ENCODE measurements at places on chromosomes 7 and 10.
A peak's percentile ranks its signal among the peaks of the same experiment; 100 is the strongest.

GRCh38 chr10:114479307-114479706, 75.0 kb upstream of the AFAP1L2 start:
- no peak for DNase-seq

- DNase-seq, result no peak
These were observed 51.5 kb downstream of the DNAJB6 start for GRCh38 chr7:157388301-157388700.

- DNase-seq, result peak; percentile 0
These were observed 1139.4 kb downstream of the XPNPEP1 start for GRCh38 chr10:108783897-108784296.

GRCh38 chr7:45007106-45007505, 7.1 kb downstream of the CCM2 start:
- DNase-seq, result peak; percentile 46

- no peak for DNase-seq
These were observed 7.4 kb upstream of the STK17A start for GRCh38 chr7:43575506-43575905.

- no peak for DNase-seq
These were observed 159.5 kb downstream of the GLI3 start for GRCh38 chr7:42077271-42078135.

GRCh38 chr7:14235056-14235455, 245.6 kb upstream of the ETV1 start:
- DNase-seq, result no peak

GRCh38 chr10:49150426-49150825, 16.6 kb upstream of the FAM170B start:
- DNase-seq, result no peak

DNA sequence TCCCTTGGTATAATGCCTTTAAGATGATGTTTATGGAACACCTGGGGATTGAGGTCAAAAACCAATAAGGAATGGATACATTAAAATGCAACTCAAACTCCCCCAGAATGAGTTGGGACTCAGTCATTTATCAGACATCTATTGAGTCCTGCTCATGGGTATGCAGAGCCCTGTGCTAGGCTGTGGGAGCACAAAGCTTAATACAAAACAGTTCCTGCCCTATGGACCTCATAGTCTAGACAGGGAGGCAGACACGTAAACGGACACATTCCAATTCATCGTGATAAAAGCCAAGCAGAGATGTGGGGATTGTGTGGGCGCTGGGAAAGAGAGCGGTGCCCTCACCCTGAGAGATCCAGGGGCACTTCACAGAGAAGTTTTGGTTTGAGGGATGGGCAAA, 181.7 kb downstream of the PTEN start:
- no peak for DNase-seq

- no peak for DNase-seq
These were observed 457.4 kb upstream of the GALNT17 start for GRCh38 chr7:70674571-70675010.

- no peak for DNase-seq
These were observed 23.1 kb downstream of the DDC start for GRCh38 chr7:50542132-50542531.

- no peak for DNase-seq
These were observed 129.7 kb downstream of the MARCHF5 start for GRCh38 chr10:92420546-92421275.

DNA sequence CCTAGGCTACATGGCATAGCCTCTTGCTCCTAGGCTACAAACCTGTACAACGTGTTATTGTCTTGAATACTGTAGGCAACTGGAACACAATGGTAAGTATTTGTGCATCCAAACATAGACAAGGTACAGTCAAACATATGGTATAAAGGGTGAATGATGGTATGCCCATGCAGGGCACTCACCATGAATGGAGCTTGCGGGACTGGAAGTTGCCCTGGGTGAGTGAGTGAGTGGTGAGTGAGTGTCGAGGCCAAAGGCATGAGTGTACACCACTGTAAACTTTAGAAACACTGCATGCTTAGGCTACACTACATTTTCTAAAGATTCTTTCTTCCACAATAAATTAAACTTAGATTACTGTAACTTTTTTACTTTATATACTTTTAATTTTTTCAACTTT, 165.7 kb downstream of the PARD3 start:
- no peak for DNase-seq

- DNase-seq, result no peak
These were observed 270.9 kb downstream of the GLRX3 start for GRCh38 chr10:130407052-130407451.

DNA sequence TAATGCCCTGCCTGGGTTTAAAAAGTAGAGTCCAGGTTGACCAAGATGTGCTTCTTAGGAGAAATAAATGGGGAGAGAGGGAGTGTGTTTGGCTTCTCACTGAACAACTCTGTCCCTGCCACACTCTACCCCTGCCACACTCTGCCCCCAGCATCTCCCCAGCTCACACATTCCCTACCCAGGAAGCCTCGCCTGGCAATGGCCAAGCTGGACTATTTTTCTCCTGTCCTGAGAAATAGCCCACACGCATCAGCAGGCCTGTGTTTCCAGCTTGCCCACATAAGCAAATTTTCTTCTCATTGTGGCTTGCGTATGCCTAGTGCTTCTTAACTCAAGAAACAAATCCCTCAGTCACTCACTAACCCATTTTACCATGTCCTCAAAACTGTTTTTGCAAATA, 1.8 kb downstream of the LRRC18 start:
- DNase-seq, result no peak

GRCh38 chr10:126235979-126236851, 152.1 kb downstream of the ADAM12 start:
- DNase-seq, result peak; percentile 46

DNA sequence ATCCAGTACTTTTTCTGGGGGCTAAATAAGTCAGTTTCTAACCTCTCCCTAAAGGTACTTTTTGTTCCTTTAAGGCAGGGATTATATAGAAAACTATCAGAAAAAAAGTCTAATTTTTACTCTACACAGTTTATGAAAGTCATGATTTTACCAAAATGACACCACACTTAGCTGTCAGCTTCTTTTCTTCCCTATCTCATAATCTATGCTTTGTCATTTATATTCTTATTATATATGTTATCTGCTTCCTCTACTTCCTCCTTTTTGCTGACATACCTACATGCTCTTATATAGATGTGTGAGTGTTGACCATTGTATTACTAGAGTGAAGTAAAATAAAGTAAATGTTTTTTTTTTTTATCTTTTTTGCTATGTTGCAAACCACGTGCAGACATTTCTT, 203.9 kb upstream of the CHRM2 start:
- DNase-seq, result no peak

DNA sequence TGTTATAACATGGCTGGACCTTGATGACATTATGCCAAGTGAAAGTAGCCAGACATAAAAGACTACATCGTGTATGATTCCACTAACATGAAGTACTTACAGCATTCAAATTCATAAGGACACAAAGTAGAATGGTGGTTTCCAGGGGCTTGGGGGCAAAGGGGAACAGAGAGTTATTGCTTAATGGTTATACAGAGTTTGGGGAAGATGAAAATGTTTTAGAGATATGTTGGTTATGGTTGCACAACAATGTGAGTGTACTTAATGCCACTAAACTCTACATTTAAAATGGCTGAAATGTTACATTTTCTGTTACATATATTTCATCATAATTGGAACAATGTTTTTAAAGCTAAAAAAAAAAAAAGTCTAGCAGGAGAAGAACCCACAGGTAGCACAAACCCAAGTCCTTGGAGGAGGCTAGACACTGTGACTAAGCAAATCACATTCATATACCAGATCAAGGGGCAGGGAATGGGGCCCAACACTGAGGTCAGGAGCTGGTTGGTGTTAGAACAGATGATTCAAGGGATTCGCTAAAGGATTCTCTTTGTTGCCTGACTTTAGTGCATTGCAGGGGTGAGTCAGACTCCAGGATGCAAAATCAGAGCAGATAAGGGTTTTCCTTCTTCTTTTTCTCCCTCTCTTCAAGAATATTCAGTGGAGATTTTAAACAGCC, 25.1 kb upstream of the AOAH start:
- DNase-seq, result no peak

GRCh38 chr10:23331567-23332301, 12.9 kb downstream of the C10orf67 start:
- no peak for DNase-seq

DNA sequence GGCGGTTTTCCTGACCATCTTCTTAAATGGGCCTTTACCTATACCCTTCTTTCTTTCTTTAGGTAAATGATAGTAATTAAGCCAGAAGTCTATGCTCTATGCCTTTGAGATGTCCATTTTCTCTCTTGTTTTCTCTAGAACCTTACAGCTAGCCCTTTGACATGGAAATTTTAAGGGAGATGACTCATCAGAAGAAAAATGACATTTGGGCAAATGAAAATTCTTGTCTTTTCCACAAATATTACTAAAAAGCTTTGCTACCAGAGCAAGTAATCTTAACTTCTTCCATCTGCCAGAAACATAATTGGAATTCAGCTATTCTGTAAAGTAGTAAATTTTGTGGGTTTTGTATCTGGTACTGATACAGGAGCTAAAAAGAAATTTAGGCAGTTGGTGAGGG, 59.5 kb downstream of the CCDC3 start:
- DNase-seq, result no peak

- DNase-seq, result peak; percentile 57
These were observed 105.9 kb upstream of the ANLN start for GRCh38 chr7:36283711-36284130.

DNA sequence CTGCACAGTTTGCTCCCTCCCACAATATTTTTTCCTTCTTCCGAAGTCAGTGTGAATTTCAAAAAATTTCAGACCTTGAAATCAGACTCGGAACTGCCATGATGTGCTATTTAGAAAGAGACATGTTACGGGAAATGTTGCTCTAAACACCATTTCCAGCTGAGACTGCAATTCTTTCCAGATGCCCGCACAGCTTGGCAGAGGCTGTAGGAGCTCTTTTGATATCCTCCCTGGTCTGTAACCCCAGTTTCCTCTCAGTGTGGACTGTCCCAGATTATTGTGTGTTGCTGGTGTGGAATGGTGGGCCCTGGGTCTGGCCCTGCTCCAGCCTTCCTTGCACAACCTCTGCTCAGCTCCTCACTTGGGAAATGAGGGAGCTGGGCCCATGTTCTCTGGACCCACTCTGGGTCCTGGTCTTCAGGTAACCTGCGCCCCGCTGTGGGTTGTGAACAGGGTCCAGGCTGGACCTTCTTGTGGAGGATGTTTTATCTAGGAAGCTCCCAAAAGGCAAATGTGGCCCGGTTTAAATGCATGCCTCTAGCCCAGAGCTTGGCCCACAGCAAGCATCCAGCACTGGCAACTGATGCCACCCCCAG, 172.8 kb upstream of the CXCL12 start:
- no peak for DNase-seq

DNA sequence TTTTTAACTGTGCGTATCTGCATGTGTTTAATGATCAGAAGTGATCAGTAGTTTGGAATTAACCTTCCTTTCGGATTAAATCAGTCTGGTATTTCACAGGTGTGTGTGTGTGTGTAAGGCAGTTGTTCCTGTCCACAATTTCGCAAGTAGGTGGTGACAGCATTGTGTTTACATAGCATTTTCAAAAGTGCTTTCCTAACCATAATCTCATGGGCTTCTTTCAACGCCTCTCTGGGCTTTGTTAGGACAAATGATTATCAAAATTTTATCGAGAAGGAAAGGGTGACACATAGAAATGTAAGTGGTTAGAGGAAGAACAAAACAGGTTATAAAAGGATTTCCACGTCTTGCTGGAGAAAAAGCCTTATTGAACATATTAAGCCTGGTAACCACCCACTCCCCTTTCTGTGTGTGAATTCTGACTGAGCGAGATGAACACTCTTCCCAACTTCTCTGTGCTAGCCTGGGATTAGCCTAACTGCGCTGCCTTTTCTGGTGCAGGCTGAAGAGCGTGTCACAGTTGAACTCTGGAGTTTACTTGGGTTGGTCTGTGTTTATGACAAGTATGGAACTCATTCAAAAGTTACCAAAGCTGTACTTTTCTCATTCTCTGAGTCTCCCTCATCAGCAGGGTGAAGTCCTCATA, 292.3 kb upstream of the PITRM1 start:
- DNase-seq, result no peak

- no peak for DNase-seq
These were observed 268.7 kb downstream of the CELF2 start for GRCh38 chr10:11286261-11286852.

DNA sequence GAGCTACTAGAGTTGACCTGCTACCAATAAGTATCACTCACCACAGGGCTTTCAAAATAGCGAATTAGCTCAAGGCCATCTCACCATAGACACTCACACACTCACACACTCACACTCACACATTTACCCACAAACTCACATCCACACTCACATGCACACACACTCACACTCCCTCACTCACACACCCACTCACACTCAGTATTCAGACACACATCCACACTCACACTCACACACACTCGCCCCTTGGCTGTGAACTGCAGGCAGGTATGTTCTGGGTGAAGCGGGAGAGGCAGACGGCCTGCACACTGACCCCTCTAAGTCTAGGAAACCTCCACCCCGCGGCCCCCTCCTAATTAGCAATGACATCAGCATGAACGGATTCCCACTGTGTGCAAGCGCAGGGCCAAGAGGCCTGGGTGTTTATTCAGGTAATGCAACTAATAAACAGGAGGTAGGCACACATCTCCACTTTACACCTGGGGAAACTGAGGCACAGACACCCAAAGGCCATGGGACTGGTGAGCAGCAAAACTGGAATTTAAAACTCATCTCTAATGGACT, 94.6 kb downstream of the ADARB2 start:
- no peak for DNase-seq

DNA sequence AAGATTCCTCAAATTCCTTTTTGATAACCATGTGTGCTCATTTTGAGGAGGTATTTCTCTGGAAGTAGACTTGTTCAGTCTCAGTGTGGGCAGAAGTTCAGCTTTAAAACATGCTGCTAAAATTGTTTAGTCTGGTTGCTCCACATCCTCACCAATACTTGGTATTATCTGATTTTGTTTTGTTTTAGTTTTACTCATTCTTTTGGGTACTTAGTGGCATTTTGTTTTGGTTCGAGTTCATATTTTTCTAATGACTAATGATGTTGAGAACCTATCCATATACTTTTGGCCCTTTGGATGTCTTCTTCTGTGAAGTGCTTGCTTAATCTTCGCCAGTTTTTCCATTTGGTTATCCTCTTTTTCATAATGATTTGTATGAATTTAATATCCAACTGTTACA, 694.2 kb upstream of the FZD8 start:
- no peak for DNase-seq

DNA sequence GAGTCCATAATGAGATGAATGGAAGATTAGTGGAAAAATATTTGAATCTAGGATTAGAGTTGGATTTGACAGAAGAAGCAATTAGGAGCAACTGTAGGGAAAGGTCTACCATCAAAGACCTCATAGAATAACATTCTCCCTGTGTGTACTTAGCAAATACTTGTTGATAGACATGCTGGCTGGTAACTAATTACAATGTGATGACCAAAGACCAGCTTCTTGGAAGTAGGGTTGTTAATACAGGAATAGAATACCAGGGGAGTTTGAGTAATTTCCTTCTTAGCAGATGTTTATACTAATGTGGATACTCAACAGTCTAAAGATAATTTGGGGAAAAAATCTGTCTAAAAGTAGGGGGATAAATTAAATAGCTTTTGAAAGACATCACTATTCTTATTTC, 357.5 kb upstream of the BMPER start:
- no peak for DNase-seq
